NCI-H187 treated with DMSO at 0.1 percent for 48 hours (cell line): ENCODE measurements at places on chromosomes 2 and 18.

- no peak for DNase-seq
Observed at GRCh38 chr2:36441065-36441625, 85.6 kb downstream of the CRIM1 start.

DNA sequence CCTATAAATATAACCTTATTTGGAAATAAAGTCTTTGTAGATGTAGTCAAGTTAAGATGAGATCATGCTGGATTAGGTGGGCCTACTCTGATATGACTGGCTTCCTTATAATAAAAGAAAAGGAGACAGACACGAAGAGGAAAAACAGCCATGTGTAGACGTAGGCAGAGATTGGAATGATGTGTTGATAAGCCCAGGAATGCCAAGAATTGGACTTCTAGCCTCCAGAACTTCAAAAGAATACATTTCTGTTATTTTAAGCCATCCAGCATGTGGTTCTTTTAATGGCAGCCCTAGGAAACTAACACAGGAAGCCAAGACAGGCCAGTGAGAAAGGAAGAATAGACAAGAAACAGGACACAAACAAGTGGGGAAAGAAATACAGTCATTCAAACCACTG is 68.6 kb downstream of the NYAP2 start:
- no peak for DNase-seq

- DNase-seq = no peak
Observed at GRCh38 chr2:71786291-71787107, 333.1 kb downstream of the DYSF start.

GRCh38 chr2:5976531-5977065 is 284.4 kb downstream of the SOX11 start:
- DNase-seq = no peak

- no peak for DNase-seq
Observed at GRCh38 chr2:8144131-8144631, 537.7 kb upstream of the ID2 start.

GRCh38 chr18:57294547-57294946 is 57.8 kb upstream of the ST8SIA3 start:
- DNase-seq = no peak

DNA sequence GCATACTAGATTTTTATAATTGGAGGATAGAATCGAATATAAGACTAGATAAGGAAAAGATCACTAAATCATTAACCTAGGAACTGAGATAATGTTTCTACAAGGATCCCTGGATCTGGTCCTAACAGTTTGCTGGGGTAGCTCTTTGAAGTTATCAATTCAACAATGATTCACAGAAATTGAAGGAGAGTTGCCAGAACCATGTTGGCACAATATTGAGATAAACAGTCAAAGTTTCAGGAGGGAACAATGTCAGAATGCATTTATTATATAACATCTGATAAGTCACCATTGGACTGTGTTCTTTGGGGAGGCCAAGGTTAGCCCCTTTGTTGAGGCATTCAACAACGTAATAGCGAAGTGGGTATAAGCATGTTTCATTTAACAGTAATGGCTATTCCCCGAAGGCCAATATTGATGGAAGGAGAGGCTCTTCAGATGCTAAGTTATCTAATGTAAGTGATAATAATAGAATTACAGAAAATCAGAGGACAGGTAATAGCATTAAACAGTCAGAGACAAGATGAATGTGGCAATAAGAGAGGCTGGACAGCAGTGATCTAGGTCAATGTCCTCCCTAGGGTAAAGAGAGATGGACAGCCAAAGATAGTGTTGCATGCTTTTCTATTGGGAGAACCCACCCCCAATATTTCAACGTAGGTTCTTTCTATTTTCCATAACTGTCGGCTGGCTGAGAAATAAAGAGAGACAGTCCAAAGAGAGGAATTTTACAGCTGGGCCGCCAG is 604.8 kb upstream of the GYPC start:
- no peak for DNase-seq

DNA sequence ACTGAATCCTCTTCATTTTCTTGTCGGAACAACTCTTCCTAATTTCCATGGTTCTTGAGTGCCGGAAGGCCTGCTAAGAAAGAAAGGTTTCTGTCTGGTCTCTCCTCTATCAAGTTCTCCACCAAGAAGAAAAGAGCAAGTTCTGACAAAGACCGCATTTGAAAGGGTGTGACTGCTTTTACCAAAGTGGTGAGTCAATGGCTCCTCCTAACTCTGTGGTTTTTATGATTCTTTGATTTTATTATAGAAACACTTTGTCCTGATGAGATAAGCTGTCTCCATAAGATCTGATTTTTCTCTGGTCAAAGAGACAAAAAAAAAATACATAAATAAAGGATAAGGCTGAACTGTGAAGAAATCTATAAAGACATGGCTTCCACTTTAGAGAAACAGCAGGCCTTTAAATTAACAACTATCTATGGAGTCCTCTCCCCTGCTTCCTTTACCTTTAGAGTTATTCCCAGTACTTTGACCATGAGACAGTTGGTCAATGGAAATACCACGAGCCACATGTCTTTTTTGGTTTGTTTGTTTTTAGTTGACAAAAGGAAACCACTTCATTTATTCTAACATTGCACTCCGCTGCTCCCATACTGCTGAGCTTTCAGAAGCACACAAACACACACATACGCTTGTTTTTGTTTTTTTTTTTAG is 67.7 kb downstream of the REL start:
- DNase-seq = no peak

DNA sequence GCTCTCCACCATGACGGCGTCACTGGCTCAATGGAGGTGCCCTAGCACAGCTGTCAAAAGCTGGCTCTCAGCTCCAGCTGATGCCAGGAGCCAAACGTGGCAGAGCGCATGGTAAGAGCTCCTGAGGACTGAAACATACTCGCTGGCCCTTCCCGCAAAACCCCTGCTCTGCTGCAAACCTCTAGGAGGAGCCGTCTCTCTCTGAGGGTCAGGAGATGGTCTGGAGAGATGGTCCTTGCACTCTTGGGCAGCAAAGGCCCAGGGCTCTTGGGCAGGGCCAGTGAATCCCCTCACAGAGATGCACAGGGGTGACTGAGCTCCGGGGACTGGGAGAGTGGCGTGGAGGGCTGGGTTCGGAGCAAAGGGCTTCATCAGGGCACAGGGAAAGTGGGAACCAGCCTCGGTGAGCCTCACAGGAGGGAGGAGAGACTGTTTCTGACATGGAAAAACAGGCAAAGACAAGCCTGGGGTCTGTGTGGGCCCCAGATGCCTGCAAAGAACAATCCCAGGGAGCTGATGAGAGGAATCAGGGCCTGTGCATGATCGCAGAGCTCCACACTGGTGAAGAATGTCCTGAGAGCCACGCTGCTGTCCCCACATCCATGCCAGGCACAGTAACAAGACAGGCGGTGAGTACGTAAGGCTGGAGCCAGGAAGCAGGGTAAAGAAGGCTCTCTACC is 17.2 kb downstream of the SNORC start:
- DNase-seq = no peak

DNA sequence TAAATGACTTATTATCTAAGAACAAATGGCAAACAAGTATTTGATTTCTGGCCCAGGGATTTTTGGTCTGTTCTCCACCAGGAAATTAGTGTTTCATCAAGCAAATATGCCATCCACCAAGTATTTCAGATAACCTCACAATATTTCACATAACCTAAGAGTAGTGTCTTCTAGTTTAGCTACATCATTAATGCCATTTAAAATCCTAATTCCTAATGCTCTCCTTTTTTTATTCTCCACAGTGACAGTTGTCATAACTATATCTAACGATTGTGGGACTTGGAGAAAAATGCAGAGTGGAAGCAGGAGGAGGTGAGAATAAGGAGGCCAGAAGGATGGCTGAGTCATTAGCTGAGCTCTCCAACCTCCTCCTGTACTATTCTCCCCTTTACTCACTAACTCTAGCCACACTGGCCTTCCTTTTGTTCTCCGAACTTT is 58.5 kb upstream of the CTLA4 start:
- DNase-seq = no peak

- no peak for DNase-seq
Observed at GRCh38 chr2:46230115-46230571, 67.1 kb upstream of the EPAS1 start.

GRCh38 chr2:160794926-160795325 is 301.3 kb upstream of the RBMS1 start:
- no peak for DNase-seq

DNA sequence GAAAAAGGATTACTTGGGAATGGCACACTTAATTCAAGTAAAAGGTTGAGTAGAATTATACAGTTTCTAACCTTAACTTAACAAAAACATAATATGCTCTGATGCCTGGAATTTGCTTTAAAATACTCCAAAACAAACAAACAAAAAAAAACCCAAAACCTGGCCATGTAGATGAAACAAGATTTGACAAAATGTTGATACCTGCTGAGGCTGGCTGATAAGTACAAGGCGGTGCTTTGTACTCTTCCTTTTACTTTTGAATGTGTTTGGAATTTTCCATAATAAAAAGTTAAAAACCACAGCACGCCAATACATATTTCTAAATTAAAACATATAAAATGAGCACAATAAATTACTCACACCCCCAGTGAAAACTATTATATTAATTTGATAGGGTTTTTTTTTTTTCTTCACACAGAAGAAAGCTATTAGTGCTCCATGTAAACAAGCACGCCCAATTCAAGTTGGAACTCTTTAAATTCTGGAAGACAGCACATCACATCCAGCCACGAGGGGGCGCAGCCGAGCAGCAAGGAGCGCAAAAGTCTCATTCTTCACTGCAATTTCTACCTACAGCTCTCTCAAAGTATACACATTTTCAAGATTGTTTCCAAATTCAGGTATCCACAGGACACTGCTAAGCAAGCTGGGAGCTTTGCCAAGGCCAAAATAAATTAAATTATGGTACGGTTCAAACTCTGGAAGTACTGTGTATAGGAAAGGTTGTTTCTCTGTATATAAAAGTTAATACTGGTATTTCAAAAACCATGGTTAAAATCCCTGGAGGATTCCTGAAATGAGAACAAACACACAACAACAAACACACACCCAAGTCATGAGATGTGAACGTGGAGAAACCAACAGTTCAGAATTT is 7.5 kb downstream of the SERTAD2 start:
- peak; percentile 69 for DNase-seq

GRCh38 chr18:62522178-62522503 is 684 bp upstream of the ZCCHC2 start:
- no peak for DNase-seq

DNA sequence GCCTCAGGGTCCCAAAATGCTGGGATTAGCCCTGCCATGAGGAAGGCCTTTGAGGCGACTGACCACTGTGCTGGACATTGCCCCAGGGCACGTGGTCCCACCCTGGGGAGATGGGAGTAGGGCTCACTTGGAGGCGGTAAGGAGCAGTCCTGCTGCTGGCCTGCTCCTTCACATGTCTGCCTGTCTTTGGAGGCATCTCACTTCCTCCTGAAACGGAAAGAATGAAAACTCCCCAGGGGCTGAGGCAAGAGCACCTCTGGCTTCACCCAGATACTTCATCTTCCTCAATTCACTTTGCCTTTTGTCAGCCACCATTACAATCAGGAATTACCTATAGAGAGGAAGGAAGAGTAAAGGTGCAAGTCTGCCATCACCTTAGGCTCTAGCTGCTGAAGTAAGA is 59.9 kb upstream of the GATA6 start:
- no peak for DNase-seq

DNA sequence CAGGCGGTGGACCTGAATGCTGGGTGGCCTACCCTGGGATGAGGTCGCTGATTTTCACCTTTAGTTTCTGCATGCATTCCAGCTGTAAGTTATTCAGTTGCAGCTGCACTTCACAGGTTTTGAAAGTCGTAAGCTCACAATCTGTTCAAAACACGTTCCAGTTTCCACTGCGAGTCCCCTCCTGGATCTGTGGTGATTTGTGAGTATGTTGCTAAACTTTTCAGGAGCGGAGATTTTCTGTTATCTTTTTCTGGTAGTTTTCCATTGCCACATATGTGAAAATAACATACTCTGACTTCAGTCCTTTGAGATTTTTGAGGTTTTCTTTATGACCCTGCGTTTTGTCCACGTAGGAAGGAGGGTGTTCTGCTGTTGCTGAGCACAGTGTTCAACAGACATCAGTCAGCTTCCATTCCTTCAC is 102.1 kb downstream of the SNTG2 start:
- no peak for DNase-seq

DNA sequence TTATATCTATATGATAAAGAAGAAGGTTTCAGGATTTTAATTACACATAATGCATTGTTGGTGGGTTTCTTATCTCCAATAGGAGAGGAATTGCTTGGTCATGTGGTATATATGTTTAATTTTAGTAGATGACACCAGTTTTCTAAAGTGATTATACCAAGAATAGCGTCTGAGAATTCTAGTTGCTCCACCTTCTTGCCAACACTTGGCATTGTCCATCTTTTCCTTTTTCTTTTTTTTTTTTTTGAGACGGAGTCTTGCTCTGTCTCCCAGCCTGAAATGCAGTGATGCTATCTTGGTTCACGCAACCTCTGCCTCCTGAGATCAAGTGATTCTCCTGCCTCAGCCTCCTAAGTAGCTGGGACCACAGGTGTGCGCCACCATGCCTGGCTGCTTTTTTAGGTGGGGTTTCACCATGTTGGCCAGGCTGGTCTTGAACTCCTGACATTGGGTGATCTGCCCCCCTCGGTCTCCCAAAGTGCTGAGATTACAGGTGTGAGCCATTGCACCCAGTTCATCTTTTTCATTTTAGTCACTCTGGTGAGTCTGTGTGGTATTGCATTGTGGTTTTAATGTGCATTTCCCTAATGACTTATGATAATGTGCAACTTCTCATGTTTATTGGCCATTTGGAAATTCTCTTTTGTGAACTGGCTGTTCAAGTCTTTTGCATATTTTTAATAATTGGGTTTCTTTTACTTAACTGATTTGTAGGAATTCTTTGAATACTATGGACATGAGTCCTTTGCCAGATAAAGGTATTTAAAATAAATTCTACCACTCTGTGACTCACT is 37.3 kb upstream of the ZNF512 start:
- no peak for DNase-seq

DNA sequence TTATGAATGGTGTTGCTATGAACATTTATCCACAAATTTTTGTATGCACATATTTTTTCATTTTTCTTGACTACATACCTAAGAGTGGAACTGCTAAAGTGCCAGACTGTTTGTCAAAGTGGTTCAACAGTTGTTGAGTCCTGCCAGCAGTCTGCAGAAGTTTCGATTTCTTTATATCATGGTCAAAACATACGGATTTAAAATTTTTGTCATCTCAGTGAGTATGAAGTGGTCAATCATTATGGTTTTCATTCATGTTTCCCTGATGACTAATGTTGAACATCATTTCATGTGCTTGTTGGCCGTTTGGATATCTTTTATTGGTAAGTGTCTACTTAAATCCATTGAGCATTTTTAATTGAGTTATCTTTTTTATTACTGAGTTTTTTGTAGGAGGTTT is 39.2 kb downstream of the CCDC138 start:
- no peak for DNase-seq

- no peak for DNase-seq
Observed at GRCh38 chr2:113976277-113976928, 86.5 kb downstream of the ACTR3 start.

- no peak for DNase-seq
Observed at GRCh38 chr2:160223560-160223959, 23.5 kb upstream of the ITGB6 start.

DNA sequence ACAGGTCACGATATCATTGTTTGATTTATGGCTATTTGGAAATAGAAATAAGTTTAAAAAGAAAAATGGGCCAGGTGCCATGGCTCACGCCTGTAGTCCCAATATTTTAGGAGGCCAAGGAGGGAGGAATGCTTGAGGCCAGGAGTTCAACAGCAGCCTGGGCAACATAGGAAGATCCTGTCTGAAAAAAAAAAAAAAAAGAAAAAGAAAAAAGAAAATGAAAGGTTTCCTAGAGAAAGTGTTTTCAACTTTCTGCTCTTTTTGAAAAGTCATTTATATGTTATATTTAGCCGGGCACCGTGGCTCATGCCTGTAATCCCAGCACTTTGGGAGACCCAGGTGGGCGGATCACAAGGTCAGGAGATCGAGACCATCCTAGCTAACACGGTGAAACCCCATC is 3.2 kb downstream of the NDUFB3 start:
- DNase-seq = no peak
